ENCODE measurements at places on chromosomes 3 and 15.

DNA sequence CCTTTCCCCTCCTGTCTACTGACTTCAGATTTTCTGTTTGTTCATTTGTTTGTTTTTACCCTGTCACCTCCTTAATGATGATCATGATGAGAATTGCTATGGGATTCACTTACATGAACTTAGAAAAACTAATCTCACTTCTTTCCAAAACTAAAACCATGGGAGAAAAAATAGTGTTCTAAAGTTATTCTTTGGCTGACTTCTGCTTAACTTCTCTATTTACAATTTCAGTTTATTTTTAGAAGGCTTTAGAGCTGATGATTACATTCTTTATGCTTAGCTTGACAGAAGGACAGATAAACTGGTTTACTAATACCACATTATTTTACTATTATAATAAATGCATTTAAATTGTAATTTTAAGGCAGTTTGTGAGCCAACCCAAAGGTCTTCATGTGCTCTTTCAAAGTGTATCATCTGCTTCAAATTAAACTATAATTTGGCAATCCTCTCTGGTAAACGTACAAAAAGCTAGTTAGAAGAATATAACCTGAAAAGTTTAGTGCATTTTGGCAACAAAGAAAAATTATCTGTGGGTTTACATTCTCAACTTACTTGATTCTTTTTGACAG is 676.8 kb upstream of the UBE2E2 start:
- DNase-seq = no peak

GRCh38 chr3:162224746-162225145 is 728.1 kb downstream of the OTOL1 start:
- DNase-seq = no peak

- no peak for DNase-seq
Measured at GRCh38 chr3:101854608-101855304, 5.4 kb downstream of the NFKBIZ start.

DNA sequence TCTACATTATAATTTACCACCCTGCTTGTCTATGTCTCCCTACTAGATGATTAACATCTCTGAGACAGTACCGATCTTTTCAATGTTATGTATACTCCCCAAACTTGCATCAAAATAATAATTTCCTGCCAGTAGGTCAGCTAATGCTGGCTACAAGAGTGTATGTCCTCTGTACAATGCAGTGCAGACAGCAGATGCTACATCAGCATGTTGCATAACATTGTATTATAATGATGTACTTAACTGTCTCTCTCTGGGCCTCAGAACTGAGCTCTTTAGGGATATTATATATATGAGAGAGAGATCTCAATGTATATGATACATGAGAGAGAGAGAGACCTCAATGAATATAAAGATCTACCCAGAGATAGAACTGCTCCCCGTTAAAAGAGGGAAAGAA is 456.6 kb downstream of the SHQ1 start:
- DNase-seq = no peak

DNA sequence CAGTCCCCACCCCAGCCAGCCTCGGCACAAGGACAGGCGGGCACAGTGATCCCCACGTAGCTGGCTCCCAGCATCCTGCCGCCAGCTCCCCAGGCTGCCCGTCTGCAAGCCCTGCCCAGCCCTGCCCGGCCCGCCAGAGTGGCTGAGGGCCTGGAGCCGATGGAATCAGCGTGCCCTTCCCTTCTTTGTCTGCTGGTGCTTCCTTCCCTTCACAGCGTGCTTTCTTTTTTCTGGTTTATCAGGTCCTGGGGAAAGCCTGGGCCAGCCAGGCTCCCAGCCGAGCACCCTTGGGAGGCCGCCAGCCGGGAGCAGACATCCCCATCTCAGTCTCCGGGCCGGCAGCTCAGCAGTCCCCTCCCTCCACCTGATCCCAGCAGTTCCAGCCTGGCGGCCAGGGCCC is 54.7 kb upstream of the SMAD6 start:
- no peak for DNase-seq

- DNase-seq = no peak
Measured at GRCh38 chr3:30332196-30333021, 274.0 kb upstream of the TGFBR2 start.

DNA sequence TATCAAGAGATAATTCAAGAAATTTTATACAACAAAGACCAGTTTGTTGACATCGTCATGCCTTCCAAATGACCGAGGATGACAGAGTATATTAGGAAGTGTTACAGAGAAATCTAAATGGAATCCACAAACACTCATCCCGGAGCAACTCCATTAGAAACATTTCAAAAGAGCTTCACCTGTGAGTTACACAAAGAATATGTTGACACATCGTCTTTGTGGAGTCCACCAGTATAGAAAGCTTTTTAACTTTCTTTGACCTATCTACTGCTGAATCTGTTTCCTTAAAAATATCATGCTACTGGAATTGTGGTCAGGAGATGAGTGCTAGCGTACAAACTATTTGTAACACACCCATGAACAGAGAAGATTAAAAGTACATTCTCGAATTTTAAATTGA is 130.4 kb downstream of the SUCLG2 start:
- DNase-seq = no peak

DNA sequence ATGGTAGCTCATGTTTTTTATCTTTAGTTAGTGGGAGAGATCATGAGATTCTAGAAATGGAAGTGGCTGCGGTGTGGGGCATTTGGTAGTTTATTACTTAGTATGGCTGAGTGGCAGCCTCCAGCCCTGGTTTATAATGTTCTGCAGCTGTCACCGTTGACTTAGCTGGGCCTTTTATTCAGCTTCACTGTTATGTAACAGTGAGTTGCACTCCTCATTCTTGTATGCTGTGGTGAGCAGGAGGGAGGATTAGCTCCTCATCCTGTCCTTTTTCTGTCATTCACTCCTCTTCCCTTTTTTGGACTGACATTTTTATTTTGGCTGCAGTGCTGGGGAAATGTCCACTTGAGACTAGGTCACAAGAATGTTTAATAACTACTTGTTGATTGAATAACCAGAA is 29.5 kb downstream of the RAD54L2 start:
- no peak for DNase-seq

Measured in renal cortex interstitium (tissue), 15 donors.